ENCODE measurements at places on chromosomes 16 and 17.

GRCh38 chr17:79834565-79835469, 4.4 kb downstream of the CBX4 start:
- no peak for DNase-seq

DNA sequence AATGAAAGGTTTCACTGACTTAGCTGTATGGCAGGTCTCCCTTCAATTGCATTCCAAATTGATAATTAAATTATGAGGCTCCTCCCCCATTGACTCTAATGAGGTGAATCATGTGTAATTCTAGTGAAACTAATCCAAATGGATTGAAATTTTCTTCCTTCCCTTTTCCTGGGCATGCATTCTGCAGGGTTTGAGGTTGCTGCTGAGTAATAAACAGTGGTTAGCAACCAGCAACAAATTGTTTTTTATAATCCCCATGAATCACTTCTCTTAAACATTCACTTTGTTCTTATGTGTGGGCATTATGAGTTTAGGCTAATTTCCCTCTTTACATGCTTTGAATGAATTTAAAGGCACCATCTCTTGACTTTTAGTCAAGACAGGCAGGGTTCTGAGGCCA, 43.4 kb downstream of the MYOCD start:
- no peak for DNase-seq

- no peak for DNase-seq
These were observed 300.6 kb downstream of the SOX9 start for GRCh38 chr17:72421128-72422092.

GRCh38 chr17:958712-959451, 20.7 kb downstream of the NXN start:
- no peak for DNase-seq

DNA sequence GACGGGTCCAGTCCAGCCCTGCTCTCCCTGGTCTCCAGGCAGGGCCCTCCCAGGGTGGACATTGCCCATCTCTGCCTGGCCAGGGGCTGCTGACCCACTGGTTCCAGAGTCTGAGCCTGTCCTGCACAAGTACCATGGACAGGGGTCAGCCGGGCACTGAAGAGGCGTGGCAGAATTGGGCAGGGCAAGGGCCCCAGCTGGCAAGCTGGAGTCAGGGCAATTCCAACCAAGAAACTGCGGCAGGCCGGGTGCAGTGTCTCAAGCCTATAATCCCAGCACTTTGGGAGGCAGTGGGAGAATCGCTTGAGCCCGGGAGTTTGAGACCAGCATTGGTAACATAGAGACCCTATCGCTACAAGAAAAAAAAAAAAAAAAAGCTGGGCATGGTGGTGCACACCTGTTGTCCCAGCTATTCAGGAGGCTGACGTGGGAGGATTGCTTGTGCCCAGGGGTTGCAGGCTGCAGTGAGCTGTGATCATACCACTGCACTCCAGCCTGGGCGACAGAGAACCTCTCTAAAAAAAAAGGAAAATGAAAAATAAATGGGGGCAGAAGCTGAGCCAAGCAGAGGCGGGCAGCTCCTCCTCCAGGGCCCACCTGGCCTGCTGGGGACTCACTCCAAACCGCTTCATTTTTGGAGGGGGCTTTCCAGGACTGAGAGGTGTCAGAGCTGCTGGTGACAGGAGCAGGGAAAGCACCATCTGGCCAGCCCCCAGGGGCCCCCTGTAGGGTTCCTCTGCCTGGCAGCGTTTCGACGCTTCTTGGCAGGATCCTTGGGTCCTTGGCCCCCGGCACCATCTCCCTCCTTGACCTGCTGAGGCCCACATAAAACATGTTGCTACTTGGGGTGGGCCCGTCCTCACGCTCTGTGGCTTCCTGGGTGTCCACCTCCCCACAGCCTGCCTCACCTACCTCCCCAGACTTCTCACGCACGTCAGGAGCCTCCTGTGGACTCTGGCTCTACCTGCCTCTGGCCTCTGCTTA, 2.9 kb upstream of the MAFG start:
- no peak for DNase-seq

- DNase-seq: no peak
These were observed 151.2 kb downstream of the CMIP start for GRCh38 chr16:81595629-81596292.

DNA sequence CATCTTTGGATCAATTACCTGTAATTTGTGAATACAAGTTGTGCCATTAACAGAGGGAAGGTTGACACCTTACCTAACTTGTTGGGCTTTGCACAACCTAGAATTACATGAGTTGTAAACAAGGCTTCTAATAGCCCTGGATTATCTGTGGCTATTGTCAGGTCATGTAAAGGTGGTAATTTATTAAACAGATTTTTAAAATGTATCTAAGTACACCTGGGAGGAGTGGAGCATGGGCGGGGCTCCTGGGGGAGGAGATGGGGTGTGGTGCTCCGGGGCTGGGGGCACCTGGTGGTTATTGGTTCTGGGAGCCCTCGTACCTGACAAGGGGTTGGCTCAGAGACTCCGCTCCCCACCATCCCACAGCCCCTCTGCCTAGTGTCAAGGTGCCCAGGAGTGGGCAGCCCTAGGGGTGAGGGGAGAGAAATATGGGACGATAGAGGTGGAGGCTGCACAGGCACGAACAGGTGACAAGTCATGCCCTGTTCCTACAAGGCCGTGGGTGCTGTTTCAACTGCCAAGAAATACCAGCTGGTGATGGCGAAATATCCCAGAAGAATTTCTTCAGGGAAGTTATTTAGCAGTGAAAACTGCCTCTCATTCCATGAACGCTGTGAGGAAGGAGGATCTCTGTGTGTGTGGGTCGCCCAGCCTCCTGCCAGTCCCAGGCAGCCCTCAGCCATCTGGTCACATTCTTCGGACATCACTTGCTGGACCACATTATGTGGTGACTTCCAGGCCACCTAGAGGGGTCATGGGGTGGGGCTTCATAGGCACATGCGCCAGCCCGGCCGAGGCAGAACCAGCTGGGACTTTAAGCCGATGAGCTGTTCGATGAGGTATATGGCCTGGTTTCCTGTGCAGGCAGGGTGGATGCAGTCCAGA, 55.5 kb upstream of the IRX3 start:
- no peak for DNase-seq

DNA sequence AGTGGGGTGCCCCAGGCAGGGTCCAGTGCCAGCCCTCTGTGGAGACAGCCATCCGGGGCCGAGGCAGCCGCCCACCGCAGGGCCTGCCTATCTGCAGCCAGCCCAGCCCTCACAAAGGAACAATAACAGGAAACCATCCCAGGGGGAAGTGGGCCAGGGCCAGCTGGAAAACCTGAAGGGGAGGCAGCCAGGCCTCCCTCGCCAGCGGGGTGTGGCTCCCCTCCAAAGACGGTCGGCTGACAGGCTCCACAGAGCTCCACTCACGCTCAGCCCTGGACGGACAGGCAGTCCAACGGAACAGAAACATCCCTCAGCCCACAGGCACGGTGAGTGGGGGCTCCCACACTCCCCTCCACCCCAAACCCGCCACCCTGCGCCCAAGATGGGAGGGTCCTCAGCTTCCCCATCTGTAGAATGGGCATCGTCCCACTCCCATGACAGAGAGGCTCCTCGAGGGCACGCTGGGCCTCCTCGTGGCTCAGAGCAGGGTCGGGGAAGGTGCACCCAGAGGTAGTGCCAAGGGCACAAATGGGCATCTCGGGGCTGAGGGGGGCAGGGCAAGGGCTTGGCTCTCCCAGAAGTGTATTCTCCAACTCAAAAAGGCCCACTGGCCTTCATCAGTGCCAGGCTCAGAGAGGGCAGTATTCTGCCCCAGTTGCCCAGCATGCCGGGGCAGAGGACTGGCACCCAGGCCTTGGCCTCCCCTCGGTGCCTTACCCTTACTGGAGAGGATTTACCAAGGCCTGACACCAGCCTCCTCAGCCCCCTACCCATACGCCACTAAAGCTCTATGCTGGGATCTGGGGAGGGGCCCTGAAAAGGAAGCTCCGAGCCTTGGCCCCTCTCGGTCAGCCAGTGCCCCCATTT, at the start of gene CDH5:
TSS of gene CDH5 (plus strand) at position 259 of the 867 bp plus-strand sequence. CDS start 12,647 bp downstream, outside the sequence.
- DNase-seq: no peak

DNA sequence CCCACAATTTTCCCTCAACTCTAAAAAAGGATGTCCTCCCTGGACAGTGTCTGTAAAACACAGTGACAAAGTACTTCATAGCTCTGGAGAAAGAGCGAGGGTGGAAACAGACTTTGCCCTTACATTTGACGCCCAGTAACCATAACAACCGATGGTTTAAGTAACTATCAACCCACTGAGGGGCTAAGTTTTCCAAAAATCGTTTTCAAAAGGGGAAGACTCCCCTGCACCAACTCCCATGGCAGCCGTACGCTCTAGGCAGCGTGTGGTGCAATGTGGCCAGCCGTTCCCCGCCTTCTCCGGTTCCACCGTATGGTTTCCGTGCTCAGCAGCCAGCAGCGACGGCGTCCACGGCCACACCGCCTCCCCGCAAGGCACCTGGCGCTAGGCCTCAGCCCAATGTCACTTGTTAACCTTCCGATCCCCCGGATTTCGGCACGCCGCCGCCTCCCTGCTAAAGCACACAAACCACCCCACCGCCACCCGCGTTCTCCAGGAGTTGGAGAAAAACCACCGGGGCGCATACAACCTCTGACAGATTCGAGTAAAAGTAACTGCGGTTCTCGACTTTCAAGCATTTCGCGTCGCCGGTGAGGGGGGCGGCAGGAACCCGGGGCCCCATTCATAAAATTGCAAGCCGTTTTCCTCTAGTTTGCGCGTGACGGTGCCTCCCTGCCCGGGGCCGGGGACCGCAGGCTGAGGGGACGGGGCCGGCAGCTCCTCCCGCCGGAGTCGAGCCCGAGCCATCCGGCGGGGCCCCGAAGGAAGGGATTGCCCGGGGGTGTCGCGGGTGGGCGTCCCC, 661 bp downstream of the TEX2 start:
- DNase-seq: peak; percentile 25

DNA sequence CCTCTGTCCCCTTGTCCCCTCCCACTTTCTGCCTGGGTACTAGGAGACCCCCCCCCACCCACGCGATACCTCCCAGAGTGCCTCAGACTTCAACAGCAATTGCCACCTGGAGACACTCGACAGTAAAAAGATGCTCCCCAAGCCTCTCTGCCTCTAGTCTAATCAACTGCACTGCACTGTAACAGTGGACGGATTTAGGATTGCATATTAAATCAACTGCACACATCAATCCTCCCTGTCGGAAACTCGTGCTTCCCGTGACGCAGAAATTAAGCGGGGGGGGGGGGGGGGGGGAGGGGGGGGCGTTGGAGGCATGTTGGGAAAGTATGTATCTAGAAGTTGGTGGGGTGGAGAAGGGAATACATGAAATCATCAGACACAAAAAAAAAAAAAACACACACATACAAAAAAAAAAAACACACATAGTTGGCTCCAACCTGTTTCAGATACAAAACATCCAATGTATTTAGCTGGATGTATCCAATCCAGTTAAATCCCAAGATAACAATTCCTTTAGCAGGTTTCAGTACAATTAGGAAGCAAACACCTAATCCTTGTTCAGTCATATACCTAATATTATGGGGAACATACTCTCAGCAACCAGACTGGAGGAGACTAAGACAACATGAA, 29.7 kb downstream of the FAM222B start:
- no peak for DNase-seq

- DNase-seq: no peak
These were observed 60.4 kb downstream of the NOG start for GRCh38 chr17:56653877-56654276.

DNA sequence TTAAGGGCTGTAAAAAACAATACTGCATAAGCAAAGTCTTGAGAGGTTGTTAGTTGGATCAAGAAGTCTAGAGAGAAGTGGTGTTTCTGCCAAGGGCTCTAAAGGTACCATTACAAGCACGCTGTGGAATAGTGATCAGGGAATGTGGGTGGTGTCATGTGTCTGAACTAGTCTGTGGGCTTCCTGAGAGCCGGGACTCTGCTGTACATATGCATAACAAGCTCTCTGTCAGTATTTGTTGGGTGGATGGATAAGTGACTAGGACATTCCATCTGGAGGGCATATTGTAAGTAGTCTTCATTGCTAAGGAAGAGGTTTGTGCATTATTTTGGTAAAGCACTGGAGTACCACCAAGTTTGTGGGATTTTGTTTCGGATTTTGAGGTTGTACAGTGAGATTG, 209.5 kb downstream of the LGALS9B start:
- DNase-seq: no peak

DNA sequence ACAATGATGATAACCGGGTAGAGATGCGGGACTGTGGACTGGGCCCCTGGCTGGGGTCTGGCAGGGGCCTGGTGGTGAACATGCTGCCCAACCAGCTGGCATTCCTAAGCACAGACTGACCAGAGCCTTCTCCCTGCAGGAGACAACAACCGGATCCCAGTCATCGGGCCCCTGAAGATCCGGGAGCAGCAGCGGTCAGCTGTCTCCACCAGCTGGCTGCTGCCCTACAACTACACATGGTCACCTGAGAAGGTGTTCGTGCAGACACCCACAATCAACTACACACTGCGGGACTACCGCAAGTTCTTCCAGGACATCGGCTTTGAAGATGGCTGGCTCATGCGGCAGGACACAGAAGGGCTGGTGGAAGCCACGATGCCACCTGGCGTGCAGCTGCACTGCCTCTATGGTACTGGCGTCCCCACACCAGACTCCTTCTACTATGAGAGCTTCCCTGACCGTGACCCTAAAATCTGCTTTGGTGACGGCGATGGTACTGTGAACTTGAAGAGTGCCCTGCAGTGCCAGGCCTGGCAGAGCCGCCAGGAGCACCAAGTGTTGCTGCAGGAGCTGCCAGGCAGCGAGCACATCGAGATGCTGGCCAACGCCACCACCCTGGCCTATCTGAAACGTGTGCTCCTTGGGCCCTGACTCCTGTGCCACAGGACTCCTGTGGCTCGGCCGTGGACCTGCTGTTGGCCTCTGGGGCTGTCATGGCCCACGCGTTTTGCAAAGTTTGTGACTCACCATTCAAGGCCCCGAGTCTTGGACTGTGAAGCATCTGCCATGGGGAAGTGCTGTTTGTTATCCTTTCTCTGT, 5.1 kb upstream of the SLC7A6 start:
- no peak for DNase-seq

DNA sequence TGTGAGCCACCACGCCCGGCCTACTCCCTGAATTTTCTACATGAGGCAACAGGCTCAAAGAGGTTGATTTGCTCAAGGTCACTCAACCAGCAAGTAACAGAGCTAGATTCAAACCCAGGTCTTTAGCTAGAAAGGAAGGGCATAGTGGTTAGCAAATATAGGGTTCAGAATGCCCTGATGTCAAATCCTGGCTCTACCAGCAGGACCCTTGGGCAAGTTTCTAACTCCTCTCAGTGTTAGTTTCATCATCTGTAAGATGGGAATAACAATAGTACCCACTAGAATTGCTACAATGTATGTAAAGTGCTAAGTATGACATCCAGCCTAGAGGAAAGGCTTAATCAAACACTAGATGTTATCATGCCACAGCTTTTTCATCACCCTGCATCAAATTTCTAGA, 19.1 kb upstream of the CYB5B start:
- DNase-seq: no peak

DNA sequence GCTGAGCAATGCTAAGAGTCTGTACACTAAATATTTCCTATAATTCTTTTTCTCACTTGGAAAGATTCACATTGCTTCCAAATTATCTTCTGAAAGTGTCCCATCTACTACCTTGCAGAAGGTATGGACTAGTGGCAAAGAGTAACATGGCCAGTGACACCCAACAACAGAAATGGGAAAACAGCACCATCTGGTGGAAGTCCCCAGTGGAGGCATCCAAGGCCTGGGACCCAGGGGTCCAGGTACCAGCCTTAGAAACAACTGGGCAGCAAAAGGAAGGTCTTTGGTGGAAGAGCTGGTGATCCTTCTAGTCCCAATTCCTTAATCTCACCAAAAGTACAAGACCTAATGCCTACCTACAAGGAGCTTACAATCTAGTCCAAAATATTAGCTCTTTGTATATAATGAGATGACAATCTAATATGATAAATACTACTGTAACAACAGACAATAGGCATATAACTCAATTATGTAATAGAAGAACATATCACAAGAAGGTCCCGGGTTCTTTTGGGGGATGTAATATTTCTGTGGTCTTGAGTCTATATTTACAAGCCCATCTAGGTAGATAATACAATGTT, 55.3 kb downstream of the SKAP1 start:
- DNase-seq: no peak
